CMK (cell line): ENCODE measurements at places on chromosomes 5 and 9.

DNA sequence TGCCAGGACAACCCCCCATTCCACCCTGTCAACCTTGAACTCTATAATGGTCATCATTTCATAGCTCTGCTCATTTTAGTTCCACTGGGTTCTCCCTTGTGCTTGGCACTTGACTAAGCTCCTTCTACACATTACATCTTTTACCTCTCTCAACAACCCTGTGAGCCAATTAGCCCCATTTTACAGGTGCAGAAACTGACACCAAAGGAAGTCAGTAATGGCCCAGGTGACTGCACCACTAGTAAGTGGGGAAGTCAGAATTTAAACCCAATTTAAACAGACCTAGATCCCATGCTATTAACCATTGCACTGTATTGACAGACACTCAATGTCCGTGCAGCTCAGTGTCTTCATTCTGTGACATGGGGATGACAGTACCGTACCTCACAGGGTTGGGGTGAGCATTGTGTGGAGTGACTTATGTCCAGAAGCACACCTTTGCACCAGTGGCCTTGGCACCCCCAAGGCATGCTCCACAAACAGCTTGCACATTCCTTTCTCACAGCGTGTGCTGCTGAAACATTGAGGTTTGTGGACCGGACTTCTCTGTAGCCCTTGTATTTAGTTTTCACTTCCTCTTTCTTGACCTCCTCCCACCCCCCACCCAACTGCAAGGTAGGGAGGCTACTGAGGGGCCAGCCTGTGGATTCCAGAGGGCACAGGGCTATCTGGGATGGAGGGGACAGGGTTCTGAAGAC lies 23.1 kb downstream of the IRF1 start:
- no peak for DNase-seq

DNA sequence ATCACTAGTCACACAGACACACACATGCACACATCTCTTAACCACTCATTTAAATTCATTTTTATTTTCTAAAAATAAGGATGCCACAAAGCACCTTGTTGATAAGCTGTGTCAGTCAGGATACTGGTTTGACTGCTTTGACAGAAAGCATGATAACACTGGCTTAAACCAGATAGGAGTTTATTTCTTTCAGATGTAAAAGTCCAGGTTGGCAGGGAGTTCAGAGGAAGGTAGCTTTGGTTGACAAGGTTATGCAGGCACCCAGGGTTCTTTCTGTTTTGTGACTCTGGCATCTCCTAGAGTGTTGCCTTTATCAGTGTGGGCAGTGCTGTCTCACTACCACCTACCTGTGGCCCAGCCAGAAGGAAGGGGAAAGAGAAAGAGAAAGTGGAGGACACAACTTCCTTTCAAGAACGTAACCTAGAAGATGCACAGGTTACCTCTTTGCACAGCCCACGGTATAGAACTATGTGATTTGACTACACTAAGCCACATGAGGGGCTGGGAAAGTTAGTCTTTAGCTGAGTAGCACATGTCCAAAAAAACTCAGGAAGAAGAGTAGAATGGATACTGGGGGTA lies 334.7 kb downstream of the OSTF1 start:
- DNase-seq, result no peak

- DNase-seq, result no peak
These were observed 18.0 kb downstream of the CLTA start for GRCh38 chr9:36208521-36209253.

DNA sequence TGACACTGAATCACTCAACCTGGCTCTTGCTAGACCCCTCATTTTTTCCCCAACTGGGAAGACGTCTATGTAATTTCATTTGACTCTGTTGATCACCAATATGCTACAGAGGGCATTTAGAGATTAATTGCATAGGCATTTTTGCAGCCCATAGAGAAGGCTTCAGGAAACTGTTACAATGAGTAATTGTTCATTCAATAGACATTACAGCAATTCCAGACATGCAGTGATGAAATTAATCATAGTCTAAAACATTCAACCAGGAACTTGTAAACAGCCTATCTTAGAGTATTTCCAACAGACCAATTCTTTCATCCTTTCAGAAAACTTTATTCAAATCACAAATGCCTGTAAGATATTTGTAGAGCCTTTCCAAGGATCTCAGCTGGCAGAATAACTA lies 122.3 kb downstream of the MARCHF11 start:
- no peak for DNase-seq

GRCh38 chr9:109319626-109320241 lies 1.1 kb downstream of the EPB41L4B start:
- DNase-seq, result no peak

DNA sequence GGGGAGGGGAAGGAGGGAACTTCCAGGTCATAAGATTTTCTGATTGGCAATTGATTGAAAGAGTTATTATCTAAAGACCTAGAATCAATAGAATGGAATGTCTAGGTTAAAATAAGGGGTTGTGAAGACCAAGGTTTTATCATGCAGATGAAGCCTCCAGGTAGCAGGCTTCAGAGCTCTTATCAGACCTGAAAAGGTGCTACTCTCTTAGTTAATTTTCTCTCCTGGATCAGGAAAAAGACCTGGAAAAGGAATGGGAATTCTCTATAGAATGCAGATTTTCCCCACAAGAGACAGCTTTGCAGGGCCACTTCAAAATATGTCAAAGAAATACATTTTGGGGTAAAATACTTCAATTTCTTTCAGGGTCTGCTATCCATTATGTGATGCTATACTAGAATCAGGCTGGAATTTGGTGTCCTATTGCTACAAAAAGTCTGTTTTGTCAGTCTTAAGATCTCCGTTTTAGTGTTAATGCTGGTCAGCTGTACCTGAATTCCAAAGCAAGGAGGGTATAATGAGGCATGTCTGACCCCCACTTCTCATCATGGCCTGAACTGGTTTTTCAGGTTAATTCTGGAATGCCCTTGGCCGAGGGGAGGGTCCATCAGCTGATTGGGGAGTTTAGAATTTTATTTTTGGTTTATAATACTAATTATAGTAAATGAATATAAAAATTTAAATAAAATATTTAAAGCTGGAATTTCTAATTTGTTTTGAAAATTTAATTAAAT lies 16.6 kb upstream of the STOM start:
- DNase-seq, result no peak

DNA sequence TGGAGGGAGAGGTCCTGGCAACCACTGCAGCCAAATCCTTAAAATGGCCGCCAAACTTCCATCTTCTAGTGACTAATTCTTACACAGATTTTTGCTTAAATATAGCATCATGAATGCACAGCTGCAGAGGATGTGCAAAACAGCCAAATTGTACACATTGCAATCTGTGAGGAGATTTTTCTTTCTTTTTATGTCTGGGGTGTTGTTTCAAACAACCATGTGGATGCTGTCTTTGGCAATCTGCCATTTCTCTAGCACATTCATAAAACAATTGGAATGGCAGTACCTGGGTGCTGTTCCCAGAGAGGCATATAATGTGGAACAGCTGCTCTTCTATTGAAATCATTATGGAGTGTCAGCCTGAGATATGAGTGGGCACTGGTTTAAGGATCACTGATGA lies 1082.9 kb upstream of the SEMA6A start:
- DNase-seq, result no peak

GRCh38 chr5:172525307-172525995 lies 71.1 kb upstream of the SH3PXD2B start:
- DNase-seq, result no peak

GRCh38 chr5:116970318-116970717 lies 395.7 kb upstream of the SEMA6A start:
- DNase-seq, result no peak

GRCh38 chr5:117800261-117800660 lies 1188.1 kb downstream of the DTWD2 start:
- DNase-seq, result no peak

GRCh38 chr9:91186632-91187108 lies 175.0 kb downstream of the AUH start:
- no peak for DNase-seq

DNA sequence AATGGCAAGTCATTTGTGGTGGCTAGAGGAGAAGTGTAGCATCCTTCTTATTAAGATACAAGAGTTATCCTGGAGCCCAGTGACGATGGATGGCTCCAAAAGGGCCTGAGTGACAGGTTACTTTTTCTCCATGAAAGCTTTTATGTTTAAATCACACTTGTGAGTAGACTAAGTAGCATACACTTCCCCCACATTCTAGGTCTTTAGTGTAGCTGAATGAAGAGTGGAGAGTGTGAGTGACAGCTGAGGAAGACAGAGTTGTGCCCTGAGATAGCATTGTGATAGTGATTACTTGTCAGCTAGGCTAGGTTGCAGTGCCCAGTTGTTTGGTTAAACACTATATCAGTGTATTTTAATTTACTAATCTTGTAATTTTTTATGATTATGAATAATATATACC lies 337.8 kb downstream of the TENT4A start:
- DNase-seq, result no peak

DNA sequence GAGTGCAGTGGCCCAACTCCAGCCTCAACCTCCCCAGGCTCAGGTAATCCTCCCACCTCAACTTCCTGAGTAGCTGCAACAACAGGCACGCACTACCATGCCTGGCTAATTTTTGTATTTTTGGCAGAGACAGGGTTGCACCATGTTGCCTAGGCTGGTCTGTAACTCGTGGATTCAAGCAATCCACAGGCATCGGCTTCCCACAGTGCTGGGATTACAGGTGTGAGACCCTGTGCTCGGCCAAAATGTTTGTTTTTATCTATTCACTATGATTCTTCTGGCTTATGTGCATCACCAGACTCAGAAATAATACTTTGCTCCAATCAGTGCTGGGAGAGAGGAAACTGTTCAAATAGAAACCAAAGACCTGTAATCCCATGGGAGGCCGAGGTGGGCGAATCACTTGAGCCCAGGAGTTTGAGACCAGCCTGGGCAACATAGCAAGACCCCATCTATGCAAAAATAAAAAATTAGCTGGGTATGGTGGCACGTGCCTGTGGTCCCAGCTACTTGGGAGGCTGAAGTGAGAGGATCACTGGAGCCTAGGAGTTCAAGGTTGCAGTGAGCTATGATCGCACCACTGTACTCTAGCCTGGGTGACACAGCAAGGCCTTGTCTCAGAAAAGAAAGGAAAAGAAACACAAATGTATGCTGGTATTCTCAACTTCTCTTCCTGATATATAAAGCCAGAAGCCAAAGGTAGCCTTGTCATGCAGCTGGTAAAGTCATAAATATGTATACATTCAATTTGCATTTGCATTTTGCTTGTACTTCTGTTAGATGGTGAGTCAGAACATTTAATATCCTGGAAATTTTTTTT lies 4.5 kb downstream of the PIP5K1B start:
- DNase-seq, result no peak

- DNase-seq, result no peak
These were observed 5.4 kb downstream of the RGS3 start for GRCh38 chr9:113468716-113469448.

DNA sequence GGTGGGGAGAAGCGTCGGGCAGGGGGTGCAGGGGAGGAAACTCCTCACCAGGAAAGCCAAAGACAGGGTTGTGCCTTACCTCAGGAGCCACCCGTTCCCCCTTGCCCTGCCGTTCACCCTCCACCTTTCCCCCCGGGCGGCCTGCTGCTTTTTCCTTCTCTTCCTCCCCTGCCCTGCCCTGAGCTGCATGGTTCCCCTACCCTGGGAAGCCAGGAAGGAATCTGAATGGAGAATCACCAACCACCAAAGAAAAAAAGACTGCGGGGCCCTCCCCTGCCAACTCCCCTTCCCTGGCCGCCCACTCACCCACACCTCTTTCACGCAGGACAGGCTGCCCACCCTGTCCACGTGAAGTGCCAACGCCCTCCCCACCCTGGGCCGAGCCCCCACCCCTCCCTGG lies 820 bp upstream of the NFX1 start:
- DNase-seq, result no peak

DNA sequence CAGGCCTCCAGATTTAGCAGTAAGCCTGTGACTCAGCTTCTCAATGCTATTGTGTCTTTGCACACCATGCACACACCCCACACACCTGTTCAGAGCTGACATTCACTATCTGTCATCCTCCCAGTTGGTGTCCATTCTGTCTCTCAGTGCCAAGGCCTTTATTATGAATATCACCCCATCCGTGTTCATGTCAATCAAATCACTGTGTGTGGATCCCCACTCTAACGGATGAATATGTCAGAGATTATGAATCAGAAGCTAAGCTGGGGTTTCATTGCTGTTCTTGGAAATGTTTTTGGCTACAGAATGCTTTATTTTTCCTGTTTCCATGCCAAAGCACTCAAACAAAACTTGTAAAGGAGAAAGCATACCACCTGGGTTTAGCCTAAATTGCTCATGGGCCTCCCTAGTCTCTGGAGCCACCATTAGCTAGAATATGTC lies 9.4 kb upstream of the MAMDC2 start:
- no peak for DNase-seq

DNA sequence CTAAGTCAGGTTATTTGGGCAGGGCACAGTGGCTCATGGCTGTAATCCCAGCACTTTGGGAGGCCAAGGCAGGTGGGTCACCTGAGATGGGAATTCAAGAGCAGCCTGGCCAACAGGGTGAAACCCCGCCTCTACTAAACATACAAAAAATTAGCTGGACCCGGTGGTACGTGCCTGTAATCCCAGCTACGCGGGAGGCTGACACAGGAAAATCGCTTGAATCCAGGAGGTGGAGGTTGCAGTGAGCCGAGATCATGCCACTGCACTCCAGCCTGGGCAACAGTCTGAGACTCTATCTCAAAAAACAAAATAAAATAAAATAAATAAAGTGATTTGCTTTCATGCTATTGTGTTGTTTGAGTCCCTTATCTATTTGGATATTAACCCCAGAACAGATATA lies 8.2 kb upstream of the FBXW2 start:
- DNase-seq, result no peak

DNA sequence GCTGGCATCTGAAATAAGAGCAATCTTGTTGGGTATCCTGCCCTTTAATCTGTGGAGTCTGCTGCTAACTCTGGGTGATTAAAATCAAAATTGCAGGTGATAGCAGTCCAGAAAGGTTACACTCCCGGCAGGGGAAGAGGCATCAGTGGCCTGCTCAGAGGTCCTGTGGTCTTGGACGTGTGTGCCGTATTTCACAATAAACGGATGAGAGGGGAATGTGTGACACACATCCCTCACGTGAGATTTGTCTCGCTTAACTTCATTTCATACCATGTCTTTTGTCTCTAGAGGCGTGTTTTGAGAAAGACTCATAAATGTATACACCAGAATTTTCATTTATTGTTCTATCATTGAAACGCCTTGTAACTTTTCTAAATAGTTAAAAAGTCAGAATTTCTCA lies 36.6 kb downstream of the FAM240B start:
- DNase-seq, result no peak

GRCh38 chr9:70438341-70438928 lies 24.0 kb upstream of the KLF9 start:
- peak; percentile 18 for DNase-seq

DNA sequence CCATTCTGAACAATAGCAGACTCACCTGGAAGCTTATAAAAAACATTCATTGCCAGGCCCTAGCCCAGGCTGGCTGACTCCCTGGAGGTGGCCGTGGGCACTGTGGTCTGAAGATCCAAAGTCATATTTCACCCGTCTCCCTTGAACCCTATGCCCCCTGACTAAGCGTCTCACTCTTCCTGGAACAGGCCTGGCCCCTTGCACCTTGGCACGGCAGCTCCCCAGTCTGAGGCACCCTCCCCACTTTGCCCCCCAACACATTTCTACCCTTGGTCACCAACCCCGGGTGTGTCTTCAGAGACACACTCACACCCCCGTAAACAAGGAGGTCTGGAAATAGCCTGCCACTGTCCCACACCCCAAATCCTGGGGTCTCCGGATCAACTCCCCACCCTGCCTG lies 68.6 kb upstream of the LMX1B start:
- DNase-seq, result no peak
